ENCODE measurements at places on chromosomes 7 and 10. TPM values are rescaled to one million over a fixed set of nuclear protein-coding genes. Genes with fewer than 3 reads are reported as not detected.

METTL27 gene
- total RNA-seq, result 34.7 TPM

TMEM273 gene
- total RNA-seq, result 2.2 TPM

TMEM229A gene
- total RNA-seq, result not detected

SEC31B gene
- total RNA-seq, result 7.4 TPM

CYP2C18 gene
- total RNA-seq, result not detected

TMEM26 gene
- not detected for total RNA-seq

CTAGE4 gene
- 5.8 TPM for total RNA-seq

KLF14 gene
- total RNA-seq, result not detected

HECTD2 gene
- 3.2 TPM for total RNA-seq

LIPK gene
- not detected for total RNA-seq

PRSS37 gene
- not detected for total RNA-seq

CYP2C9 gene
- total RNA-seq, result not detected

ZNF727 gene
- not detected for total RNA-seq

FAM204A gene
- 51.9 TPM for total RNA-seq

CPED1 gene
- 2.4 TPM for total RNA-seq

HOGA1 gene
- 3.4 TPM for total RNA-seq

TMEM225B gene
- 1.5 TPM for total RNA-seq

ADRB1 gene
- 0.48 TPM for total RNA-seq

GPR15LG gene
- not detected for total RNA-seq

CRYGN gene
- 1.2 TPM for total RNA-seq

TAS2R3 gene
- 2.0 TPM for total RNA-seq

JAZF1 gene
- 0.30 TPM for total RNA-seq

LBX1 gene
- not detected for total RNA-seq

PPP1R9A gene
- 11.5 TPM for total RNA-seq

ASB4 gene
- not detected for total RNA-seq

HKDC1 gene
- 173 TPM for total RNA-seq

PBLD gene
- 9.3 TPM for total RNA-seq

SRRM3 gene
- total RNA-seq, result 0.74 TPM

OR6B1 gene
- not detected for total RNA-seq

NAT16 gene
- total RNA-seq, result not detected

OR9A2 gene
- not detected for total RNA-seq

FAM221A gene
- total RNA-seq, result 2.4 TPM

CAV2 gene
- total RNA-seq, result 260 TPM

RTKN2 gene
- total RNA-seq, result 16.1 TPM

NPSR1 gene
- not detected for total RNA-seq

HOXA2 gene
- 6.5 TPM for total RNA-seq

ADAM12 gene
- total RNA-seq, result 16.8 TPM

INA gene
- 20.9 TPM for total RNA-seq

PLPP4 gene
- not detected for total RNA-seq

ANXA8L1 gene
- 185 TPM for total RNA-seq

OR2A1 gene
- total RNA-seq, result not detected

GBX1 gene
- not detected for total RNA-seq

SPDYE9 gene
- total RNA-seq, result not detected

NEUROG3 gene
- total RNA-seq, result not detected

EEPD1 gene
- 9.4 TPM for total RNA-seq

Measured in PC-9 (cell line).